EH (cell line): ENCODE measurements at places on chromosomes 5 and 9.

DNA sequence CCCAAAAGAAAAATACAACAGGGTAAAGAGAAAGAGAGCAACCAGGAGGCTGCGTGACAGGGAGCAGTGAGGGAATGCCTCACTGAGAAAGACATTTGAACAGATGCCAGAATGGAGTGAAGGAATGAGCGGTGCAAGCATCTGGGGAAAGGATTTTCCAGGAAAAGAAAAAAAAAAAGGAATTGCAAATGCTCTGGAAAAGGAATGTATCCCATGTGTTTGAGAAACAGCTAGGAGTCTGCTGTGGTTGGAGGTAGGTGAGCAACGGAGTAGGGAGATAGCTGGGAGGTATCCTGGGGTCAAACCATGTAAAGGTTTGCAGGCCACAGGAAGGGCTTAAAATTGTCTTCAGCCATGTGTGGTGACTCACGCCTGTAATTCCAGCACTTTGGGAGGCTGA is 23.6 kb upstream of the CEMIP2 start:
- DNase-seq: peak; percentile 85

DNA sequence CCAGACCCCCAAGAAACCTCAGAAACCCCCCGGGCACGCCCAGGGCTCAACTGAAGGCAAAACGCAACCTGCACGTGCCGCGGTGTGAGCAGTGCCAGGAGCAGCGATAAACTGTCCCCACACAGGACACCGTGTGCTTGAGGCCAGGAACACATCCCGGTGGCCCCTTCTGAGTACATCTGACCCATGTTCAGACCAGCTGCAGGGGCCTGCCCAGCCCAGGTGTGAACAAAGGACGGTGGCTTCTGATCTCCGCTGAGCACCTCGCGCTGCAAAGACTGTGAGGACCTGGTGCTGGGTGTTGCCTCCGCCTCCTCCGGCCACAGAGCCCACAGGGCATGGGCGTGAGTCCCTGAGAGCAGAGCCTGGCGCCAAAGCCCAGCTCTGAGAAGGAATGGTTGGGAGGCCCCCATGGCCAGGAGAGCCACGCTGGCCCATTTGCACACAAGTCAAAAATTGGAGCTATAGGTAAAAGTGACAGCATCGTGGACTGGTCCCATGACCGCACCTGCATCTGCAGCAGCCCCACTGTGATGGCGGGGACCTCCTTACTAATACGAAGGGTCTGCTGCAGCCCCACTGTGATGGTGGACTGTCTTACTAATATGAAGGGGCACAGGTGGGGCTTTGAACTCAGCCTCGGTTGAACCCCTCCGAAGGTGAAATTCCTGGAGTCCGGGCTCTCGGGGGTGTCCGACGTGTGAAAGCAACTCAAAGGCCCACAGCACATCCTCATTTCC is 31.5 kb downstream of the NDUFS6 start:
- no peak for DNase-seq

DNA sequence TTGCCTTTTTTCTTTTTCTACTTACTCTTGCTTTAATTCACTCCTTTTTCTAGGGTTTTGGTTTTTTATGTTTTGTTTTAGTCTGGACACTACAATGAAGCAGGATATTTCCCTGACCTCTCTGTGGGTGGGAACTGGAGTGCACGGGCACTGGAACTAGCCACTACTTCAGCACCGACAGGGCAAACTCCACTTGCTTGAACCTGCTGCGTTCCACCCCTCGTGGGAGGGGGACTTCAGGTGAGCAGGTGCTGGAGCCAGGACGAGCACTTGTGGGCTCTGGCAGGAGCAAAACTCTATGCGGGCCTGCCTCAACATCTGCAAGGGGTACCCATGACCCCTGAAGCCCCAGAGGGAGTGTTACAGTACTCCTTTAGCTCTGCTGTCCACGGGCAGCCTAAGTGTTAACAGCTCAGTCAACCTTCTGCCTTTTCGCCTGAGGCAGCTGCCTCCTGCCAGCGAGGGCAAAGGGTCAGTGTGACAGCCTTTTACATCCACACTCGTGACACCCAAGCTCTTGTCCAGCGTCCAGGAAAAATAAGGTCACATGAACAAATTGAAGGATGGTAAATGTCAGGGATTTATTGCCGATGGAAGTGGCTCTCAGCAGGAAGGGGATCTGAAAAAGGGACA is 144.1 kb upstream of the NFIL3 start:
- DNase-seq: no peak

GRCh38 chr5:154598021-154598420 is 120.0 kb upstream of the HAND1 start:
- no peak for DNase-seq

DNA sequence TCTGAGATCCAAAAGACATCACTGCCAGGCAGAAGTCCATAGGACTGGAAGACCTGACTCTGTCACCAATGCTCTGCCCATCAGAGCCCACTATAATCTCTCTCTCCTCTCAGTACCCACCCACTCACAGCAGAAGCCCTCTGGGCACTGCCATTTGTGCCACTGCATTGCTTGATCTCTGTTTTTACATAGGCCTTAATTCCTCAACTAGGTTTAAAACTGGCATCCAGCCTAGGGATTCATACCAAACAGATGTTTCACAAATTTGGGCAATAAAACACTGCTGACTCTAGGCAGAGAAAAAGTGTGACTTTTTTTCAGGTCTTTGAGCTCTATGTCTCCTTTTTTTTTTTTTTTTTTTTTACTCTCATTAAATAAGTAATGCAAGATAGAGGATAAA is 91.1 kb upstream of the RANBP3L start:
- peak; percentile 84 for DNase-seq

- DNase-seq: no peak
These were observed 1.8 kb upstream of the BHMT start for GRCh38 chr5:79109527-79110492.

GRCh38 chr5:31273161-31273560 is 79.7 kb downstream of the CDH6 start:
- DNase-seq: no peak

DNA sequence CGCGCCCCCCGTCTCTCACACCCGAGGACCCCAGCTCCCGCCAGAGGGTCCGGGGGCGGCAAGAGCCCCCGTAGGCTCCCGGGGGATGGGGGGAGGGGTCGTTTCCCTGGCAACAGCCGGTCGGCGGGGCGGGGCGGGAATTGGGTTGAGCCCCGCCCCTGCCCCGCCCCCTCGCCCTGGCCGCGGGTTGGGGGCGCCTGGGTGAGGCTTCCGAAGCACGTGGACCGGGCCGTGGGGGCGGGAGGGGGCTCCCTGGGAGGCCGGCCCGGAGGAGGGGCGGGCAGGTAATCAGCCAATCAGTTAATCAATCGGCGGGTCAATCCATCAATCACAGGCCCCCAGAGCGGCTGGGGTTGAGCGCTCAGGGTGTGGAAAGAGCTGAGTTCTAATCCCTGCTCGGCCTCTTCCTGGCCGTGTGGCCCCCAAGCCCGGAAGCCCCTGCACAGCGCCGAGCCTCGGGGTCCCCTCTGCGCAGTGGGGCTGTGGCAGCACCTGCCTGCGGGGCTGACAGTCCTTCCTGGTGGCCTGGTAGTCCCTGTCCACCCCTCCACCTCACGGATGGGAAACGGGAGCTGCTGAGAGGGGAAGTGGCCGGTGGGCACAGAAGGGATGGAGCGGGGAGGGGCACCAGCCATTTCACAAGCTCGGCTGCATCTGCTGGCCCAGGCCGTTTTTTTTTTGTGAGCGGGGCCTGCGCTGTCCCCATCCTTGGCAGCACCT is 174.2 kb upstream of the IER5L start:
- no peak for DNase-seq

- no peak for DNase-seq
These were observed 1.5 kb downstream of the RASGRF2 start for GRCh38 chr5:80961376-80962281.

DNA sequence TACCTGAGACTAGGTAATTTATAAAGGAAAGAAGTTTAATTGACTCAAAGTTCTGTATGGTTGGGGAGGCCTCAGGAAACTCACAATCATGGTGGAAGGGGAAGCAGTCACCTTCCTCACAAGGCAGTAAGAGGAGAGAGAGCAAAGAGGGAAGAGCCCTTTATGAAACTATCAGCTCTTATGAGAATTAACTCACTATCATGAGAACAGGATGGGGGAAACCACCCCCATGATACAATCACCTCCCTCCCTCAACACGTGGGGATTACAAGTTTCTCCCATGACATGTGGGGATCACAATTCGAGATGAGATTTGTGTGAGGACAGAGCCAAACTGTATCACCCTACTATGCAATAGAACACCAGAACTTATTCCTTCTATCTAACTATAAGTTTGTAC is 27.9 kb downstream of the CD274 start:
- no peak for DNase-seq
